ENCODE measurements at places on chromosomes 3 and 15.

DNA sequence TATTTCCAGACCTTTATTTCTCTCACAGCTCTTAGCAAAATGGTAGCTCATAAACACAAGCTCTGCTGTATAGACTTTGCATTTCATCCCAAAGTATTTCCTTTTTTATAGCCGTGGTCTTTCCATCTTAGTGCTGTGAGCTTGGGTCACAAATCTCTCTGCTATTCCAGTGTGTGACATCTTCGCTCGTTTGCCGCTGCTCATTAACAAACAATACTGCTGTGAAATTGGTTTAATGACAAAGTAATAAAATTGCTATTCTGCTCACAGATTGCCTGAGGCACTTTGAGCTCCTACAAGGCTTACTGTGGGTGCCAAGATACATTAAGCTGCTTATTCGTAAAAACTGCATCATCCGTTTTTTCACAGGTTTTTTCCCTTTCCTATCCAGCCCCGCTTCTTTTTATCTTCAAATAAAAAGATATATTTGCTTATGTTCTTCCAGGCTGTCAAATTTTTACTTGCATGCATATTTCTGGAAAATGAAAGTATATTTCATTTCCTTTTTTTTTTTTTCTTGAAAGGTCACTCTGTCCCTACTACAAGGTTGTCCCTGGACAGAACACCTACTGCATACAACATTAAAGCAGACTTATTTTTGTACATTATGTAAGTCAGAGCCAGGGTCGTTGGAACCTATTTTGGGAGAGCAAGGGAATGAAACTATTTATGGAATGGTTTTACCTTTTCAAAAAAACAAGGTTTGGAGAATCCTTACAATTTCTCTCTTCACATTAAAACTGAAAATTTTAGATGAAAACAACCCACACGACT, 174.5 kb downstream of the MEIS2 start:
- no peak for DNase-seq

GRCh38 chr15:23424111-23424904, 22.7 kb downstream of the GOLGA6L2 start:
- DNase-seq, result no peak

DNA sequence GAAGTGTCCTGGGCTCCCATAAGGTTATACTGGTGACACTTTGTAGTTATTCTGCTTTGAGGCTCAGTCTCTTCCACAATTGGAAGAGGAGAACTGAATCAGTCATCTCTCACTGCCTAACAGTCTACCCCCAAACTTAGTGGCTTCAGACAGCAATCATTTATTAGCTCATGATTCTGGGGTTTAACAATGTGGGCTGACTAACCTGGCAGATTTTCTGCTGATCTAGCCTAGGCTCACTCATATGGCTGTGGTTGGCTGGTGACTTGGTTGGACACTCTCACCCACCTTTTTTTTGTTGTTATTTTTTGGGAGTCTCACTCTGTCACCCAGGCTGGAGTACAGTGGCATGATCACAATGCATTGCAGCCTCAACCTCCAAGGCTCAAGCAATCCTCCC, 7.1 kb downstream of the GPD1L start:
- DNase-seq, result no peak

GRCh38 chr15:101390060-101390459, 95.0 kb upstream of the SNRPA1 start:
- no peak for DNase-seq

DNA sequence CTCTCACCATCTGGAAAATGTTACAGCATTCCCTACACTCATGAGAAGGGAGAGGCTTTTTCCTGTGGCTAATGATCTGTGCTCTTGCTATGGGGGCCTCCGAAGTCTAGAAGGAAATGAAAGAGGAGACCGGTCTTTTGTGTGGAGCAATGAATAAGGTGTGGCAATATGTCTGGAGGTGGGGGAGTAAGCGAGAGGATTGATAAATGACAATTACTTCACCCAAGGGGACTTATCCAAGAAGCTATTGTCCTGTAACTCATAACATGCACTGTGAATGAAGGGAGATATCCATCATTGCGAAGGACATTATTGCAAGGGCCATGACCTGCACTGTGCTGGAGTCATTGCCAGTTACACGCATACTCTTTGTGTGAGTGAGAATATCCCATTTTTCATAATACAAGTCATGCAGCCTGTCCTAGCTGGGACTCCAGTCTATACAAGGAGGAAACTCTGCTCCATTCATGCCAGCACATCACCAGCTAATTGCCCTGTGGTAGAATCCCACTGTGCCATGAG, 37.7 kb upstream of the SYNPR start:
- no peak for DNase-seq

DNA sequence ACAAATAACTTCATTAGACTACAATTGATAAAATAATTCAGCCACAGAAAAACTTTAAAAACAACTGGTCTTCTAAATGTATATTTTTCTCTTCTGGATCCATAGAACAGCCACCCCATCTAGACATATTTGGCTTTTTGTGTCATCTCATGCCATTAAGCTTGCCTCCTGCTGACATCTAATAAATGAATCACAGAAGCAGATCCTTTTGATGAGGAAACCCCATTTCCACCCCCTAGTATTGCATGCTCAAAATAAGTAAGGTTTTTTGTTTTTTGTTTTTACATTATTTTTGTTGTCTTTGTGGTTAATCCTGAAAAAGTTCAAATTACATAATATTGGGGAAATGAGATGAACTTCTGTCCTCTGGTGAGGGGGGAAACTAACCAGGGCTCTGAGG, 94.8 kb downstream of the DUT start:
- DNase-seq, result no peak

- no peak for DNase-seq
Measured at GRCh38 chr15:47983533-47983932, 137.3 kb upstream of the SLC24A5 start.

DNA sequence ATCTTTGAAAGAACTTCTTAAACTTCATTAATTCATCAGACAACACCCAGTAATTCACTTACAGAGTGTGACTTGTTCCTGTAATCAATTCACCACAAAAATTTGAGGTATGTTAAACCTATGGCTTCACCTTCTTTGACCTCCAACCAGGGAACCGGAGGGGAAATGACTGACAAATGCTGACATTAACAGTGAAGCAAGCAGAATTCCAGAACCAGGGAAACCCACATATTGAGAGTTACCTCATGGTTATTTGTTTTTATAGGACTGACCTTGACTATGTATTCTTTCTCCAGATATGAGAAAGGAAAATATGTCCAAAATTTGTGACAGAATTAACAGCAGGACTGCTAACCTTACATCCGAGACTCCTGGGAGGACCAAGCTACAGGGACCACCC, 2.7 kb downstream of the P3H2 start:
- DNase-seq, result no peak

DNA sequence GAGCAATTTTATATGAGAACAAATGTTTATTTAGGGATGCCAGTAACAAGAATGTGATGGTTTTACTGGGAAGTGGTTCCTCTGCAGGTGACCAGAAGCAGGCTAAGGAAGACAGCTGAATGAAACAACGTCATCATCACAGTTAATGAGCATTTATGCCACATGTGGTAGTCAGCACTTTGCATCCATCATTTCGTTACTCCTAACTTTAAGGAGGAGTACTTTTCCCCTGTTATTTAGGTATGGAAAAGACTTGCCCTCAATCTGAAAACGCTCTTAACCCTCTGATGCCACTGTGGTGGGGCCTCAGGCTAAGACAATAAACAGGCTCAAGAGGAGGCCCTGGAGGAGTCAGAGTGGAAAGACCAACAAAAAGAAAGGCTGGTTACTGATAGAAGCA, 31.2 kb downstream of the INTS14 start:
- no peak for DNase-seq

DNA sequence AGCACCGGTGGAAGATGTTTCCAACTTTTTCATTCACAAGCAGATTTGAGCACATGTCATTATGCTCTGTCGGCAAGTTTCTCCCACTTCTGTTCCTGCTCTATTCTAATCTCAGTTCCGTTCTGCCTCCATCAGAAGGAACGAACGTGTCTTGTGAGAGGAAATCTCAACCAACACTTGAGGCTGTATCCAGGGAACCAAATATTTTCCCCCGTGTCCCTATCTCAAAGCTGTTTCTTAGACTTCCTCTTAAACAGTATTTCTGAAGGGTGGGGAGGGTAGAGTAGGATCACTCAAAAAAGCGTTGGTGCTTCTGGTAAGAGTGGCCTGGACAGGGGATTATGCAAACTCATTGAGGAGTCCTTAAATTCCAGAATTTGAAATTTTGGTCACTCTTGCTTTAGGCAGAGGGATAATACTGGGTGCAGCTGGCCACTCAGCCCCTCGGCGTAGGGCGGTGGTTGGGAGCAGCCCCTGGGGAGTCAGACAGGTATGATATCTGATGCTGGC, 54.9 kb downstream of the FRMD4B start:
- peak; percentile 67 for DNase-seq

DNA sequence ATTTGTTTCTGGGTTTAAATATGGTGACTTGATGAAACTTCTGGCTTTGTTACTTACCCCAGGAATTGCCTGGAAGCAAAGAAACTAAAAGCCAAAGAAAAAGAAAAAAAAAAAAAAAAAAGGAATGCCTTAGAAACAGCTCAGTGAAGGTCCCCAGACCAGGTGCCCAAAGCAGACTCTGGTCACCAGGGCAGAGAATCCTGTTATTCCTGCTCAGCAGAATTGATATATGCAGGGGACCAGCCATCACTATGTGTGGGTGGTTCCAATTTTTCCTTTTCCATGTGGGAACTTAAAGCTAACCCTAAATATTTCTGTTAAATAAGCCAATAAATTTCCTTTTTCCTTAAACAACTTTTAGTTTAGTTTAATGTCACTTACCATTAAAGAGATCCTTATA, 100.8 kb upstream of the TPRG1 start:
- no peak for DNase-seq

DNA sequence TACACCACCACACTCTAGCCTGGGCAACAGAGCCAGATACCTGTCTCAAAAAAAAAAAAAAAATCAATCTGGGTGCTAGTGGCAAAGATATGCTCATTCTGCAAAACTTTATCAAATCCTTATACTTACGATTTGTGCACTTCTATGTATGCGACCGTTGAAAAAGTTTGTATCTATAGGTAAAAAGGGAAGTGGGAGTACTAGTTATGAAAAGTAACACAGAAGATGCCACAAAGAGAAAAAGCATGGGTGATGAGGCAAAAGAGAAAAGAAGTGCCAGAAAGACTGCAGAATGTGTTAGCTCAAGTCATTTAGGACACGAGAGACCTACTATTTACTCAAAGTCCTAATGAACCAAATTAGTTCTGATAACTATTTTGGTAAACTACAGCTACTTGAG, 407.8 kb downstream of the SHQ1 start:
- DNase-seq, result no peak

DNA sequence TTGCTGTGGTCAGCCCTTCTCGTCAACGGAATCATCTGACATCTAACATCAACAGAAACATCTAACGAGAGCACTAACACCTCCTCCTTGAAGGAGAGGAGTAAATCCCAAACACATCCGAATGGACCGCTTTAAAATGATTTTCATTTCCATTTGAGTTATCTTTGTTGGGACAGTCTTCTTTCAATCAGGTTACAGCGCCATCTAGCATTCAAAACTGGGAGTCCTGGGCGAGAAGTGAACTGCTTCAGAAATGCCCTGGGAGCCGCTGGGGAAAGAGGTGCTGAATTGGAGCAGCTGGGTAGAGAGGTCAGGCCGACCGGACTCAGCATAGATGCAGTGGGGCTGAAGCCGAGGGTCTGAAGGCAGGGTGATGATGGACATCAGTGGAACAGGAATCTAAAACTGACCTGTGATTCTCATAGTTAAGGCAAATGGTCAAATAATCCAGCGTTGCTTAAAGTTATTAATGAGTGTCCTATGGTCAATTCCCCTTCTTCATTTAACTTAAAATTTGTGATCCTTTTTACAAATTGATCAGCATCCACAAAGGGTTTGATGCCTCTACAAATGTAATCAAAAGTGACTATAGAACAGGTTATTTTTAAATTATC, 170.0 kb upstream of the NDN start:
- peak; percentile 48 for DNase-seq

DNA sequence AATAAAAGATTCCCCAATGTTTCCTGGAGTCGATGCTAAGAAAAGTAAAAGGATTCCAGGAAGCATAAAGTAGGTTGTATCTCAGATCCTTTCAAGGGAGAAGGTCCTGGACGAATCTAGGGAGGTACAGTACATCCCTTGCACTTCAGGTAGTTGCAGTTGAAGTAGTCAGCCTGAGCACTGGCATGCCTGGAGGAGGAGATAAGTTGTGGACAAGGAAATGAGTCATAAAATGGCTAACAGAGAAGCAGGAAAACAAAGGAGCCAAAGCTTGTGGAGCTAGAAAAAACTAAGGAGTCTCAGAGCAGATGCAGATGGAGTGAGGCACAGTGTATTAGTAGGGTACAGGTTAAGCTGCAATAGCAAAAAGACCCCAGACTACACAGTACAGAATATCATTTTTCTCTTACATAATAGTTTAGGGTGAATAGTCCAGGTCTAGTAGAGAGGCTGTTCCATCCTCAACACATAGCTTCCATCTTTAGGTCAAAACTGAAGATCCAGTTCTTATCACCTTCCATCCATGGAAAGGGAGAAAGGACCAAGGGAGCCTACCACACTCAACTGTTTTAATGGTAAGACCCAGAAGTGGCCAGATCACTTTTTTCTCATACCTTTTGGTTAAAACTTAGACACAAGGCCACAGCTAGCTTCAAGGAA, 41.3 kb downstream of the COL6A5 start:
- no peak for DNase-seq

DNA sequence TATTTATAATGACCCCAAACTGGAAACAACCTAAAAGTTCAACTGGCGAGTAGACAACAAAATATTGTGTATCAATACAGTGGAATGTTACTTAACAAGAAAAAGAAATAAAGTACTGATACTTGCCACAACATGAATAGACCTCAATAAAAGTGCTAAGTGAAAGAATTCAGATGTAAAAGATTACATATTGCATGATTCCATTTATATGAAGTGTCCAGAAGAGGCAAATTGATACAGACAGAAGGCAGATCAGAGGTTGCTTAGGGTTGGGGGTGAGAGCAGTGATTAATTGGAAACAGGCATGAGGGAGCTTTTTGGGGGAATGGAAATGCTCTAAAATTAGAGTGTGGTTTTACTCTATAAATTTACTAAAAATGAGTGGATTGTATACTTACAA, 183.3 kb downstream of the SATB1 start:
- no peak for DNase-seq

DNA sequence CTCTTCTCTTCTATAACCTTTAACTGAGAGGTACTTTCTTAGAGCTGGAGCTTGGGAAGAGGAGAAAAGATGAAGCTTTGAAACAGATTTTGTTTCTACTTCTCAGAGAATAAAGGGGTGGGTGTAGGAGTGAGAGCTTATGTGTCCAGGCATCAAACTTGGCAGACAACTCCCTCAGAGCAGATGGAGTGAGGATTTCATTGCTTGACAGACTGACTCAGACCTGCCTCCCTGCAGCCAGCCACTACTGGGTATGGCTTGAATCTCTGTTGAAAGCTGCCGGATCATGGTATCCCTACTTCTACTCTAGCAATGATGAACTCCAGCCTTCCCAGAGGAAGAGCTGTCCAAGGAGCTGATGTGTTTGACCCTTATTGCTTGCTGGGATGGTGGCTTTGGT, 36.7 kb downstream of the SYN2 start:
- no peak for DNase-seq

- DNase-seq, result no peak
Measured at GRCh38 chr3:107392549-107393165, 15.4 kb downstream of the CCDC54 start.

All from lower lobe of right lung (tissue), 2 donors.